Activated CD4-positive, CD25-positive, alpha-beta regulatory T cell (primary cell): ENCODE measurements at places on chromosomes 7 and 10.

DNA sequence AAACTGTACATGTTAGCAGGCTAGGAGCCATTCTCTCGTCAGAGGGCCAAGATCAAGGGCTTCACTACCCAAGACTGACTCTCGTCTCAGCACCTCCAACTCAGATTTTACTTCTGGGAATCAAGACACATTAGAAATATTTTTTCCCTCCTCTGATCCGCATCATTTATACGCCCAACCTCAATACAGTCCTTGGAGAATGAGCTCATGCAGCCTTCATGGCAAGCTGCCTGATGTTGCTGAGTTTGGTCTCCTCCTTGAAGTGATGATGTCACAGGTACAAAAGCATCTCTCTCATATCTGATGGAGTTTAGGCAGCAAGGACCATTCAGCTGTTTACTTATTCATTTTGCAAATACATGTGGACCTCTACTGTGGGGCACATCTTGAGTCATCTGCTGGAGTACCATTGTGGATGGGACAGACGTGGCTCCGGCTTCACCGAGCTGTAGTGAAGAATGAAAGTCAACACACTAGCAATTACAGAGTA lies 114.0 kb downstream of the BMPER start:
- no peak for DNase-seq

DNA sequence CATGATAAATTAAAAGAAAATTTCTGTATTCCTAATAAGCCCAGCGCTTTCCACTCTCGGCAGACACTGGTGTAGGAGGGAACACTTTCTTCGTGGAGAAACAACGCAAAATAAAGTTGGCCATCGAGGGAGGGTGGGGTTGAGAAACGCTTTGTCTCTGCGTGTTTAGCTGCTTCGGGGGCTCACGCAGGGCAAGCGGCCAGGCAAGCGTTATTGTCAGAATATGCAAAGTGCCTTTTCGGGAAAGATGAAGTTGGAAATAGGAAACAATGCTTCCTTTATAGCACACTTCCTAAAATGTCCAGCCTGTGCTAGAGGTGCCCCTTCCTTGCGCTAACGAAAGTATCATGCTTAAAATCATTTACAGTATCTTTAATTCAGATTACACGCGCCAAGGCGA lies 1.9 kb upstream of the EBF3 start:
- DNase-seq, result no peak

- DNase-seq, result no peak
These were observed 132.2 kb downstream of the ZNF365 start for GRCh38 chr10:62506371-62506770.

DNA sequence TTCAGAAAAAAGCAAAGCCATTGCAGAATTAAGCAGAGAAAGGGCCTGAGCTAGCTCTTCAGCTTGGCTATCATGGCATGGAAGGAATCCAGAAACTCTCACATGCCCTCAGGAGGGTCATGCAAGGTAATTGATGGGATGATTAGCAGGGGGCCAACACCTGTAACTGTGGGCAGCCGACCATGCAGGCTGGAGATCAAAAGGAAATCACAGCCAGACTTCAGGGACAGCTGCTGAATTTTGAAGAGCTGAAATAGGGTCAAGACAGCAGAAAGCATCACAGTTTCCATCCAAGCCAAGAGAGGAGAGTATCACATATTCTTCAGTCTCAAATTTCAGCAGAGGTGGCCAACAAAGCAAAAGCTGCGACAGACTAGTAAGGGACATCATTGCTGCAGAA lies 239.6 kb upstream of the STEAP1 start:
- DNase-seq, result no peak

GRCh38 chr10:5393529-5393928 lies 11.1 kb downstream of the TUBAL3 start:
- DNase-seq, result no peak

GRCh38 chr10:124495162-124495561 lies 33.5 kb downstream of the LHPP start:
- DNase-seq, result no peak

- no peak for DNase-seq
These were observed 100.4 kb downstream of the LMBR1 start for GRCh38 chr7:156792611-156793010.

DNA sequence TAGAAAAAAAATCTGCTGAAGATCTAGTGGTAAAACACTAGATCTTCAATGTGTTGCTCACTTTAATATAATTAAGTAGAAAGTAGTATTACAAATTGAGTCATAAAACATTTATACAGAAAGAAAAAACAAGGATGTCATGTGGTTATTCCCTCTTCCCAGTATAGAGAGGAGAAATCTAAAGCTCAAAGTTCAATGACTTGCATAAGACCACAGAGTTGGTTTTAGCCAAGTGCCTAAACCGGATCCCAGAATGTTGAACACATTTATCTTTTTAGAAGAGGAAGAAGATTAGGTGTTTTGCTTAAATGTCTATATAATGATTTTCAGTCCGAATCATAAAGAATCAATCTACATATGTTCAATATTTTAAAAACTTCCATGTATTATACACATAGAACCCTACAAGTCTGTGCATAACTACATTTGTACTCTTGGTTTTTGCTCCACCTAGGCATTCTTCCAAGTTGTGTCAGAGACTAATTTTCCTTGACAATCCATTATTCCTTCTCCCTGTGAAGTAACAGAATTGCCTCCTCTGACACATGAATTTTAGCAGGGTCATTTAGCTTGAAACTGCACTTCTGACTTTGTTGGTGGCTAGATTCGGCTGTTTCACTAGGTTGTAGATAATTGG lies 389.2 kb downstream of the MAGI2 start:
- DNase-seq, result no peak
